Left lung (tissue), 14 donors: ENCODE measurements at places on chromosomes 12 and 14. TPM values are rescaled to one million over a fixed set of nuclear protein-coding genes. Genes with fewer than 3 reads are reported as not detected.

DNA sequence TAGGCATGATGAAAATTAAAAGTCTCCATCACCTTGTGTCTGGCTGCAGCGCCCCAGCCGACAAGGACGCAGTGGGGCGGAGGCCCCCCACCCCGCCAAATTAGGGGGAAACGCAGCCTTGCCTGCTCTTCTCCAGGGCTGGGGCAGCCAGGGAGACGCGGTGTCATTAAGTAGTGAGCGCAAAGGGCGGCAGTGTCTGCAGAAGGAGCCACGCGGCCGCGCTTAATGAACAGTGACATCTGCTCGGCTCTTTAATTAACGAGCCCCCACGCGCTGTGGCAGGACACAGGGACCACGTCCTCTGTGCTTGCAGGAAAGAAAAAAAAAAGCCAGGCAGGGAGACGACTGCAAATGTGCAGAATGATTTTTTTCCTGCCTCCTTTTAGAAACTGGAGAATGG, 93.4 kb upstream of the NCOR2 start:
- no peak for DNase-seq

- DNase-seq = no peak
Observed at GRCh38 chr12:125192690-125193221, 127.5 kb downstream of the AACS start.

- DNase-seq = no peak
Observed at GRCh38 chr12:71282020-71282419, 124.2 kb upstream of the TSPAN8 start.

DNA sequence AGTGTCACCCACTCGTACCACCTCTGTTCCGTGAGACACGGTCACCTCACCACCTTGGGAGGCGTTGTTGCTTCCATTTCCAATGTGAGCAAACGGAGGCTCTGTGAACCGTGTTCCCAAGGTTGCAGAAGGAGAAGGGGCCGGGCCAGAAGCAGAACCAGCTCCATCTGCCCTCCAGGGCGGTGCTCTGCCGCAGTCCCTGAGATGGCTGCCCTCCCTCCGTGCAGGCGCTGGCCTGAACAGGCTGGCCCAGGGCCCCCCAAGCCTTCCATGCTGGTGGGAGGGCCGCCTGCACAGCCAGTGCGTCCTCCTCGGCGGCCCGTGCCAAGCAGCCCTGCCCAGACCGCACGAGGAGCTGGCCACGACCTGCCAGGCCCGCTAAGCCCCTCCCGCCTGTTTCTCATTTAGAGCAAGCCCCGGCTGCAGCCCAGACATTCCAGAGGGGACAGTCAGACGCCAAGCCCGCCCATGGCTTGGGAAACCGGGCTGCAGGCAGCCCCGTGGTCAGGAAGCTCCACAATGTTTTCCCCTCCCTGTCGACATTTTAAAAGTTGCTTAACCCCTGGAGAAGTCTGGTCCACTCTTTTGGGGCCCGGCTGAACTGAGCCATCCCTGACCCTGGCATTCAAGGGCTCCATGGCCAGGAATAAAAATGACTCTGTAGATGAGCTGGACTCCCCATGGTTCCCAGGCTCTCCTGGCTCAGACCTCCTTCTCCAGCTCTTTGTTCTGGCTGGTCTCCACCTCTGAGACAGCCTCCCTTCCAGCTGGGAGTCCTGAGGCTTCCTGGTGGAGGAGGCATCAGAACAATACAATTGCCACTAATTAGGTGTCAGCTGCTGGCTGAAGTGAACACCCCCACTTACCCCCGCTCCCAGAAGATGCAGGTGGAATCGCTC, 236.0 kb downstream of the BCL11B start:
- peak; percentile 84 for DNase-seq

DNA sequence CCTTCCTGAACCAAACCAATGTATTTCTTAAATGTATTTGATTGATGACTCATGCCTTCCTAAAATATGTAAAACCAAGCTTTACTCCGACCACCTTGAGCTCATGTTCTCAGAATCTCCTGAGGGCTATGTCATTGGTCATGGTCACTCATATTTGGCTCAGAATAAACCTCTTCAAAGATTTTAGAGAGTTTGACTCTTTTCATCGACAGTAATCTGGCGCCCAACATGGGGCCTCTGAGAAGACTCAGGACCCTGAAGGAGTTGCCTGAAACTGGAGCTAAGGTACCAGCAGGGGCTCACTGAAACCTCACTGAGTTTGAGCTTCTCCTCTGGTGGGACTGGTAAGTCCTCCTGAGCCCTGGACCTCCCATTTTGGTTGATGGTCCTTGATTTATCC, 17.2 kb upstream of the PSMC1 start:
- no peak for DNase-seq

DNA sequence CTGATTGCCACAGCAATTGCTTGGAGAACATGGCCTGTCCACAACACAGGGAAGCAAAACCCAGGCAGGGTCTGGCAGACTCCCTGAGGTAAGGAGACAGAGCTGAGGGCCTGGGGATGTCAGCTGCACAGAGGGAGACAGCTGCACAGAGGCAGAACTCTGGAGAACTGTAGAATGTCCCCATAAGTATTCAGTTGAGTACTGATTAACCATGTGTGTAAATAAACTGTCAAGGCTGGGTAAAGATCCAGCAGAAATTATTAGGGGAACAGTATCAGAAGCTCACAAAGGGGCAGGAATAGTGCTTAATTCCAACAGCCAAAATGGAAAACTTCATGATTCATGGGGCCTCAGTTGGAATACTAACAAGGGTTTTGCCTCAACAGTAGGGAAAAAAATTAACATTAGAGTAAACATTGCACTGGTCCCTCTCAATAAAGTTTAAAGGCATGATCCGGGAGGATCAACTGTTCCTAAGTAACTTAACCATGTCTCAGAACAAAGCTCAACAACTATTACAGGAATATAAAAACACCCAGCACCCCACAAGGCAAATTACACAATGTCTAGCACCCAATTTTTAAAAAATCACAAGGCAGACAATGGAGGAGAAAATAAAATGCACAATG, 201.3 kb upstream of the RASSF8 start:
- no peak for DNase-seq

- DNase-seq = no peak
Observed at GRCh38 chr14:62711351-62712023, 333.8 kb downstream of the KCNH5 start.

- DNase-seq = no peak
Observed at GRCh38 chr14:71168564-71169427, 261.5 kb downstream of the PCNX1 start.

- DNase-seq = no peak
Observed at GRCh38 chr12:59179231-59179630, 258.9 kb upstream of the LRIG3 start.

OR9K2 gene
- not detected for total RNA-seq

CLEC1A gene
- total RNA-seq = 11.0 TPM

LTBP2 gene
- total RNA-seq = 154 TPM

MGP gene
- 789 TPM for total RNA-seq

VRTN gene
- not detected for total RNA-seq

INHBC gene
- total RNA-seq = not detected

MYO1H gene
- total RNA-seq = 0.20 TPM

MANSC4 gene
- not detected for total RNA-seq

NTN4 gene
- total RNA-seq = 61.9 TPM

CSAD gene
- total RNA-seq = 33.1 TPM
